ENCODE measurements at places on chromosomes 11 and 22.
A peak's percentile ranks its signal among the peaks of the same experiment; 100 is the strongest.

GRCh38 chr22:49011769-49012648 is 815.7 kb downstream of the BRD1 start:
- DNase-seq = peak; percentile 45

DNA sequence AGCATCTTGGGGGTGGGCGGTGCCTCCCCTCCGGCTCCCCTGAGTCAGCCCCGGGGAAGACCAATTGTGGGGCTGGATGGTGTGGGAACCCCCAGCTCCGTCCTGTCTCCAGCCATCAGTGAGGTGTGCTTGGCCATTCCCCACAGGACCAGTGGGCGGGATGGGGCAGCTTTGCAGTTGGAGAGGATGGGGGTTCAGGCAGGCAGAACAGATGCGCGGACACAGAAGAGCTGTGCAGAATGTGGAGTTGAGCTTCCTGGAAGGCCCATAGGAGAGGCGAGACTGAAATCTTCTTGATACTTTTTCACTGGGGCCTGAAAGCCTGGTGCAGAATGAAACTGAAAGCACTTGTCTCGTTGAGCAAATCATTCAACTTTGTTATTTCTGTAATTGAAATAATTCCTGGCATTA is 23.8 kb downstream of the PARVB start:
- DNase-seq = no peak

GRCh38 chr11:6437993-6438392 is 2.8 kb downstream of the HPX start:
- no peak for DNase-seq

DNA sequence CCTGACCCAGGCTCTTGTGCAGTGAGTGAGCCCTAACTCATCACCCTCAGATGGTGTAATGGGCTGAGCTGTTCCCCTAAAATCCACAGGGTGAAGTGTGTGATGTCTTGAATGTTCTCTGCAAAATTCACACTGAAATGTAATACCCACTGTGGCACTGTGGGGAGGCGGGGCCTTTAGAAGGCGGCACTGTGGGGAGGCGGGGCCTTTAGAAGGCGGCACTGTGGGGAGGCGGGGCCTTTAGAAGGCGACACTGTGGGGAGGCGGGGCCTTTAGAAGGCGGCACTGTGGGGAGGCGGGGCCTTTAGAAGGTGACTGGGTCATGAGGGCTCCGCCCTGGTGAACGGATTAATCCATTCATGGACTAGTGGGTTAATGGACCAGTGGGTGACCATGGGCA is 33.0 kb downstream of the CHID1 start:
- DNase-seq = no peak

DNA sequence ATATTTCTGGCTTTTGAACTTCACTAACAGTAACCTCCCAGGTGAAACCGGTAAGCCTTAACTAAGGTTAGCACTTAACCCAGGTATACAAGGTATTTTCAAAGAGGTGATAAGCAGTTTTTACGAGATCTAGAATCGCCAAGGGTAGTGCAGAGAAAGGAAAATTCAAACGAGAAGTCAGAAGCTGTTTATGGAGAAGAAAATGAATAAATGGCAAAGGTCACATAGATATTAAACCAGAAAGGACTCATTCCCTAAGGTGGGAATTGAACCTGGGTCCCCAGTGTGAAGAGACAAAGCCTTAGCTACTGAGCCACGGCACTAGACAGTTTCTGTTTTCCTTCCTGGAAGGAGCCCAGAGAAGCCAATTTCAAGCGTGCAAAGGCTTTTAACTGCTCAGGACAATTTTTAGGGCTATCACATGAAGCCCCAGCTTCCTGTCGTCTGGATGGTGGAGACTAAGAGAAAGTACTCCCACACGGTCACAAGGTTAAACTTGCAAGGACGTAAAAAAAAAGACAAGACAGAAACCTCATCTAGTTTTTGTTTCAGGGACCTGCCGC is 5.7 kb upstream of the C1QTNF6 start:
- no peak for DNase-seq

GRCh38 chr11:61685617-61685967 is 5.4 kb downstream of the DAGLA start:
- DNase-seq = no peak

GRCh38 chr11:80595011-80595410 is 1154.2 kb upstream of the TENM4 start:
- DNase-seq = no peak

DNA sequence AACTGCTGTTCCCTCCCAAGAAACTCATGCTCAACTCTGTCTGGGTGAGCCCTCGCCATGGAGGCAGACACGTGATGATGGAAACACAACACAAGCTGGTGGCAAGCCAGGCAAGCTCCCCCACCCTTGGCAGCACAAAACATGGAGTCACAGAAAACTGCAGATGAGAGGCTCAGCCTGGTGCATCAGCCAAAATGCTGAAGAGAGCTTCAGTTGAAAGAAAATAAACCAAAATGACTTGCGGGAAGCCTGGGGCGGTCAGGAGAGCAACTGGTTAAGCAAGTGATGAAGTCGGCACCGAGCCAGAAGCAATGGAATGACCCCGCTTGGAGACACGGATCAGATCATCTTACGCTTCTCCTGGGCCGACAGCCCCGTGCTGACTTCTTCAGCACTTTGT is 68.3 kb downstream of the C11orf58 start:
- no peak for DNase-seq

DNA sequence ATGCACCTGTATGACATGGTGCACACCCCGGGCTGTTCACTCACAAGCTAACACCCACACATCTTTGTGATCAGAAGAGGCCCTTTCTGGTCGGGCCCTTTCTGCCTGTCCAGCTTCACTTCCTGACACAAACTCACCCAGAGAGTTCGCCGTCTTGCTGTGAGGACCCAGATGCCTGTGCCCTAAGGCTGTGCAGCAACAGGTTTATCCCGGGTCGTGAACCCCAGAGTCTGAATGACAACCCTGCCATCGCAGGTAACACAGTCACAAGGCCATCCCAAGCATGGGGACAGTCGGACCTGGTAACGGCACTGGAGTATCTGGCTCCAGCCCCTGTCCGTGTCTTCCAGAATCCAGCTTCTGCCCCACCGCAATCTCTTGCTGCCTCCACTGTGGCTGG is 235.1 kb downstream of the BUD13 start:
- DNase-seq = no peak

- DNase-seq = no peak
Observed at GRCh38 chr11:8642196-8642841, 40.1 kb downstream of the TRIM66 start.

DNA sequence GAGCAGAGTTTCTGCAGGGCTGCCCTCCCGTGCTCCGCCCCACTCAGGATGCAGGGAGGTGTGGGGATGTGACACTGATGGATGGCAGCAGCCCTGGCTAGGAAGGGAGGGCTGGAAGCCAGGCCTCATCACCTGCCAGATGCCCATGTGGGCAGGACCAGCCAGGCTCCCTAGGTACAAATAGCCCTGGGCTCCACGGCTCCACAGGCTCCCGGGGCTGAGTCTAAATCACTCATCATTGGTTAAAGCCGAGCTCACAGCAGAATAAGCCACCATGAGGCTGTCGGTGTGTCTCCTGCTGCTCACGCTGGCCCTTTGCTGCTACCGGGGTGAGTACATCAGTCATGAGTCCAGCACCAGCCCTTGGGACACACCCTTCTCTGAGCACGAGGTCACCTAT is at the start of gene SCGB1D1:
Gene SCGB1D1 (plus strand): TSS at position 206 of the 400 bp plus-strand sequence. CDS start 69 bp downstream, at position 275.
- DNase-seq = no peak

DNA sequence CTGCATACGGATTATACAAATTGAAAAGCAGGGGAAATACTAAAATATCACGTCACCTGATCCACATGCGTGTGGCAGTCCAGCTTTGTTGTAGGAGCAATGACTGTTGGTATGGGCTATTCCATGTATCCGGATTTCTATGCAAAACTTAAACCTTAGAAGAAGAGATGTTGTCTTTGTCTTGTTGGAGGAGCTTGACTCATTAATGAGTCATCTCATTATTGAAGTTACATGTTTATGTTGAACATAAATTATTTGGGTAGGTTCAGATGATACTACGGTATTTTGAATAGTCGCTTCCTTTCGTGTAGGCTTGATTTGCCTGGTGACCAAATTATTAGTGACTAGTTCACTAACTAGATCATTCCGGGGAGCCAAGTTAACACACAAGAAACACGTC is 806 bp upstream of the SAAL1 start:
- DNase-seq = no peak

- DNase-seq = no peak
Observed at GRCh38 chr11:3732671-3733436, 61.7 kb upstream of the CHRNA10 start.

- no peak for DNase-seq
Observed at GRCh38 chr11:111361052-111361801, 17.8 kb downstream of the POU2AF1 start.

DNA sequence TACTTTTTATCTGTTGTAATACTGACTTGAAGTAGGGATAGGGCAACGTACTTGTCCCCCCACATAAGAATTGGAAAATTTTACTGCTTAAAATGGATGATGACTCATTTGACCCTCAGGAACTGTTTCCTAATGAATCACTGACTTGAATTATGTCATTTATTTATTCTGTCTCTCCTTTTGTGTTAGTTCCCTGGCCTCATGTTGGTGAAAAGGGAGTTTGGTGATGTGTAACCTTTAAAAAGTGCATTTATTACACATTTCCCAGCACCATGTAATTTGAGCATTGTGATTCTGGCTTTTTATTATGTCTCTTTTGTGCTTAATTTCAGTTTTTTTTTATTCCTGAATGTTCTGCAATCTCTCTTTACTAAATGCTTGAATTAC is 20.3 kb upstream of the PGM2L1 start:
- no peak for DNase-seq

DNA sequence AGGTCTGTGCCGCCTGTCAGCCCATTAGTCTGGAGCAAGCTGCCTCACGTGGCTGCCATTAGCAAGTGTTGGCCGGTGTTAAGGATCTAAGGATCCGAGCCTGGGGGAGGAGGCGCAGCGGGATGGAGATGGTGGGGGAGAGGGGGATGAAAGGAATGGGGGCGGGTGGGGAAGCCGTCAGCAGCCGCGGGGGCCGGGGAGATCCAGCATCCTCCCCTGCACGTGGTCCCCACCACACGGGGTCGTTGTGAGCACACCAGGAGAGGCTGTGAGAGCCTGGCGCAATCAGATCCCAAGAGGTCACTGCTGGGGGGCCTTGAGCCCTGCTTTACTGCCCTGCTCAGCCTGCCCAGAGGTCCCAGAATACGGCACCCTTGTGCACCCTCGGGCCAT is 7.3 kb downstream of the CABP7 start:
- DNase-seq = peak; percentile 76

GRCh38 chr11:21429401-21429800 is 760.0 kb downstream of the NELL1 start:
- DNase-seq = no peak

DNA sequence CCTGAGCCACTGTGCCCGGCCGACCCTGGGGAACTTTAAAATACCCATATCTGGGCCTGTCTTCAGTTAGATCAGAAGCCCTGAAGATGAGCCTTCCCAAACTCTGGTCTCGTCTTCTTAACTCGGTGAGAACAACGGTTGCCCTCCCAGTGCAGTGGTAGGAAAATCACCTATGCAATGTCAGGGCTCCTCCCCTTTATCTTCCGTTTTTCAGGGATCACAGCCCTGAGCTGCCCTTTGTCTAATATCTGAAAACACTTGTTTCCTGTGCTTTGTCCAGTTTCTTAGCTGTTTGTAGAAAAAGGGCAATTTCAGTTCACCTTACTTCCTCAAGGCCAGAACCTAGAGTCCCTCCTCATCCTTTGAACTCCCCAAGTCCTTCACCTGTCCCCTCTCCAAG is 9.4 kb downstream of the DRAP1 start:
- no peak for DNase-seq

- no peak for DNase-seq
Observed at GRCh38 chr22:32744176-32744959, 57.1 kb upstream of the TIMP3 start.

- no peak for DNase-seq
Observed at GRCh38 chr22:36926309-36926708, 12.9 kb downstream of the CSF2RB start.

DNA sequence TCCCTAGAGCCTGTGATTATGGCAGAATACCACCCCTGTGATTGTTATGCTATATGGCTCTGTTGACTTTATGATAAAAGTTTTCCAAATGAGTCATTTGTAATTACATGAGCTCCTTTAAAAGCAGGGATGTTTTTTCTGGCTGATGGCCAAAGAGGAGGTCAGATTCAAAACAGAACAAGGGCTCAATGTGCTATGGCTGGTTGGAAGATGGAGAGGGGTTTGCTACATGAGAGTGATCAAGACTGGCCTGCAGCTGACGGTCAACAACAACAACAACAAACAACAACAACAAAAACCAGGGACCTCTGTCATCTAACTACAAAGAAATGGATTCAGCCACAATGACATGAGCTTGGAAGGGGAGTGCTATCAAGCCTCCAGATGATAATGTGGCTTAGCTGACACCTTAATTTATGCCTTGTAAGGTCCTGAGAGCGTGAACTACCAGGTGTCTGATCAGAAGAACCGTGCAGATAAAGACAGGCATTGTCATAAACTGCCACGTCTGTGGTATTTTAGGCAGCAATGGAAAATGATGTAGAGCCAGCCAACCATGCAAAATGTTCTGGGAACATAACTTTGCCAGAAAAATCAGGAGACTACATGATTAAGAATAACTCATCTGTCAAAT is 47.2 kb downstream of the PIWIL3 start:
- no peak for DNase-seq

- DNase-seq = no peak
Observed at GRCh38 chr11:58787903-58788302, 56.2 kb upstream of the GLYAT start.

DNA sequence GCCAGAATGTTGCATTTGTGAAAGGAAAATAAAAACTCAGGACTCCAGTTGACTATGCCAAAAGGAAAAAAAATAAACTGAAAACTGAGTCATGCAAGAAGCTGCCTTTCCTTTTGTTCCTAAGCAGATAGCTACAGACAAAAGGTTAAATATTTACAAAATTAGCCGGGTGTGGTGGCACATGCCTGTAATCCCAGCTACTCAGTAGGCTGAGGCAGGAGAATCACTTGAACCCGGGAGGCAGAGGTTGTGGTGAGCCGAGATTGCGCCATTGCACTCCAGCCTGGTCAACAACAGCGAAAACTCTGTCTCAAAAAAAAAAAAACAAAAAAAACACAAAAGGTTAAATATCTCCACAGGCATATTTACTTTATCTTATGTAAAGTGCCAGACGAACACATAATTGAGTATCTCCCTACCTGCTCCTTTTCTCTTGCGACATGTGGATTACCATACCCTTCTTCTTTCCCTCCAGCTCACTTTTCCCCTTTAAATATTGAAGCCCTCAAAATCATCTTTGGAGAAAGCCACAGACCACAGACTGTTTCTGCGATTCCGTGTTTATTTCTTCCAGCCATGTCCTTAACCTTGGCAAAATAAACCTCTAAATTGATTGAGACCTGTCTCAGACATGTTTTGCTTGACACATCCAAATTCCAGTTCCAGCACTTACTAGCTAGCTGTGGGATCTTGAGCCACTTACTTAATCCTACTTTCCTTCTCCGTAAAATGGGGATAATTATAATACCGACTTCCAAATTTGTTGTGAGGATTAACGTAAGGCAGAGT is 2.3 kb upstream of the SMPD1 start:
- no peak for DNase-seq

- DNase-seq = no peak
Observed at GRCh38 chr11:133269267-133269666, 263.0 kb downstream of the OPCML start.

GRCh38 chr11:13003736-13004493 is 5.2 kb upstream of the RASSF10 start:
- no peak for DNase-seq

GRCh38 chr22:28986366-28986765 is 75.3 kb downstream of the C22orf31 start:
- no peak for DNase-seq

GRCh38 chr11:101759771-101760450 is 154.9 kb upstream of the CEP126 start:
- no peak for DNase-seq

Data from ecto neural progenitor cell (in vitro differentiated cells).